ENCODE measurements at places on chromosomes 7 and 10.

- DNase-seq: no peak
Observed at GRCh38 chr7:155226261-155227003, 71.2 kb upstream of the INSIG1 start.

DNA sequence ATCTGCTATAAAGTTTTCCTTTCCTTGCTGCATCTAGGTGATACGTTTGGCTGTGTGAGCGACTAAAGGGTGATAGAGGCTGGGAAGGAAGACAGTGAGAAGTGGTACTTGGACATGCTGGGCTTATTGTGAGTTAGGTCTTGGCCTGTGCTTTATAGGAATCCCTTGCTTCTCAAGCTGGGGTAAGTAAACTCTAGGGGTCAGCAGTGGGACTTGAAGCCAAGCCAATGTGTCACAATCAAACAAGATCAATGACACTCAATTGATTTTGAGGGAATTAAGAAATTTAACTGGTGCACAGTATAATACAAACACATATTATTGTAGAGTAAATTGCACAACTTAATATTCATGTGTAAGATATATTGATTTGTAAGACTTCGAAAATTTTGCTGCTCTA, 155.8 kb upstream of the AOAH start:
- DNase-seq: no peak

- peak; percentile 9 for DNase-seq
Observed at GRCh38 chr10:11986593-11987216, 55.9 kb downstream of the UPF2 start.

DNA sequence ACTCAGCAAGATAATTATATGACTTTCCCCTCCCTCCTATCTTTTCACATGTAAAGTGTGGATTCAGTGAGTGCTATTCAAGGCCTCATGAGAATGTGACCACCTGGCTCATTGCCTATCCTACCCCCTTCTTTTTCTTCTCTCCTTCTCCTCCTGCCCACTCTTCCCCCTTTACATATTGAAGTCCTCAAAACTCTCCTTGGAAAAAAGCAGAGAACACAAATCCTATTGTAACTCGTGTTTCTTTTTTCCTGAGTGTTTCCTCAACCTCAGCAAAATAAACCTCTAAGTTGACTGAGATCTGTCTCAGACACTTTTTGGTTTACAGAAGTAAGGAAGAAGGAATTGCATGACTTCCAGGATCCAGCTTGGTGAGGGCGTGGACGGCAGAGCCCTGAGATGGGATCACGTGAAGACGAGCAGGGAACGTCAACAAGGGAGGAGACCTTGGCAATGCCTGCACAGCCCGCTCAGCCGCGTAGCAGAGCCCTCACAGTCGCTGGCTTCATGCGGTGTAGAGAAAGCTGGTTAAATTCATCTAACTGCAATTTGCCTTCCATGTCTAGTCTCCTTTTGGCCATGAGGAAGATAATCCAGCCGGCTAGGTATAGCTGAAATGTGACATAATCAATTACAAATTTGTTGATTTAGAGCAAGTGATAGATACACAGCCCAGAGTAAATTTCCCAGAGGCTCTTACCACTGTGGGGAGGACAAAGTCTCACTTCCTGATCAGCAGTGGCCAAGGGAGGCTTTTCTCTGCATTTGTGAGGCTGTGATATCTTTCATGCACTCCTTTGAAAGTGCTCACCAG, 75.7 kb downstream of the LYZL2 start:
- no peak for DNase-seq

GRCh38 chr10:117731121-117731791, 188.7 kb downstream of the EMX2 start:
- no peak for DNase-seq

DNA sequence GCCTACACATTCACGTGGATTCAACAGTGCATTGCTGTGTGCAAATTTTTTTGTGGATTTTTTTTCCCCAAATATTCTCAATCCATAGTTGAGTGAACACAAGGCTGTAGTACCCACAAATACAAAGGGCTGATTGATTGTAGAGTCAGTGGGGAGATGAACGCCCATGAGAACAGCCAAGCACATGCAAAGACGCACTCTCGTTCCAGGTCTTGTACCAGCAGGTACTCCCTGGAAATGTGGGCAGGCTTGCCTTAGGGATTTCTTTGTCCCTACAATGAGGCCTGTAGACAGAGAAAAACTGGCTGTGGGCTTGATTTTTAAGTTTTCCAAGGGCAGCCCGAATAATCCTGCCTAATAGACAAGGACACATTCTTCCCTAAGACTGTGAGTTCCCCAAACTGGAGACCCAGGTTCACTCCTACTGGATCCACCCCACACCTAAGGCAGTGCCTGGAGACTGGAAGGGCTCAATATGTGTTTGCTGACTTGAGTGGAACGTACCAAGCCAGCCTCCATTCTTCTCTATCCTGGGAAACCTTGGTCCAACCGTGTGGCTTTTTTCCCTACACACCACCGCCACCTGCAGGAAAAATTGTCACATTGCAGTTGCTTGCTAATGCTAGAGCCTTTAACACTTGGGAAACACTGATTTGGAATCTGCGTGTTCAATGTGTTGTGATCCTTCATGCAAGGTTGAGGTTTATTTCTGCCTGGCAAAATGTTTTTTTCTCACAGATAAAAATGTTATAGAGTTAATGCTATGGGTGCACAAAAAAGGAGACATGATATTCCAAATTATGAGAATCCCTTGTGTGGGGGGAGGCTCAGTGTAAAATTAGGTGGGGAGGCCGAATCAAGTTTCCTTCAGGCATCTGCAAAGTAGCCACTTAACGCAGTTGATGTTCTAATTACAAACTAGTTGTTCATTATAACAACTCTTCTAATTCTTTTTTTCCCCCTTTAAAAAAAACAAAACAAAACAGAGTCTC, 49.3 kb downstream of the PPP1R17 start:
- no peak for DNase-seq

DNA sequence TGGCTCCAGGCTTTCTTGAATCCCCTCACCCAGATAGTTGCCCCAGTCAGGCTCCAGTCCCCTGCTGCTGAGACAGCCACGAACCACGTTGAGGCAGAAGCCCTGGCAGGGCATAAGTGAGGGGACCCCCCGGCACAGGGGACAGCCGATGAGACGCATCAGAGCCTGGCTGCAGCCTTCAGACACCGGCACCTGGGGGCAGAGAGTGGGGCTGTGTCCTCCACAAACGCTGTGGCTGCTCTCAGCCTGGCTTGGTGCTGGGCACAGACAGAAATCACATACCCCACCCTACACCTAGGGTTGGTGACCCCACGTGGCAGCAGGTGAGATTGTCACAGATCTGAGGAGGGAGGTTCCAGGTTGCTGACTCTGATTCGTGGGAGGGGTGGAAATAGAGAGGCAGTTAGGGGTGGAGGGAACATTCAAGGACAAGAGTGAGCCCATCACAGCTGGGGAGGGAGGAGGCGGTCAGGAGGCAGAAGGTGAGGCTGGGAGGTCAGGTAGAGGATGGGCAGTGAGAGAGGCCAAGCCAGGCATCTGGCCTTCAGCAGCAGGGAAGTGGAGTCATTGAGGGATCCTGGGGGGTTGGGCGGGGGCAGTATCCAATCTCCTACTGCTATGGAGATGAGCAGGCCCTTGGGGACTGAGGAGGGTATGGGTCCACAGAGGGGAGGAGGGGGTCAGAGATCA, 3.2 kb downstream of the GPC2 start:
- no peak for DNase-seq

- DNase-seq: no peak
Observed at GRCh38 chr10:28365840-28366239, 63.0 kb upstream of the MPP7 start.

- DNase-seq: peak; percentile 11
Observed at GRCh38 chr10:47024399-47025252, 113.4 kb downstream of the PTPN20 start.

GRCh38 chr10:129546106-129546505, 79.1 kb downstream of the MGMT start:
- DNase-seq: no peak

DNA sequence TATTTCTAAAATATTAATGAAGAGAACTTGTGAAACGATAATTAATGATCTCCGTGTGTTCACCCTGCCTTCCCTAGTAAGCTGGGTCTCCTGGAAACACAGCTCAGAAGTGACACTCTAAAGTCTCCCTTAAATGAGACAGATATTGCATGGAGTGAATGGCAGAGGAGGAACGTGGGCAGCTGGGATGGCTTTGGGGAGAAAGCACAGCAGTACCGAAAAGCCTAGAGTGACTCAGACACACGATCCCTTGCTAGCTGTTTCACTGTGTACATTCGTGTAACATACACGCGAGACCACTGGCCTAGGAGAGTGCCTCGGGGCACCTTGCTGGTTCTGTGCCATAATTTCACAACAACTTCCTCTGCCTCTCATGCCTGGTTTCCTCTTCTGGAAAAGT, 199.9 kb upstream of the TCERG1L start:
- DNase-seq: no peak

DNA sequence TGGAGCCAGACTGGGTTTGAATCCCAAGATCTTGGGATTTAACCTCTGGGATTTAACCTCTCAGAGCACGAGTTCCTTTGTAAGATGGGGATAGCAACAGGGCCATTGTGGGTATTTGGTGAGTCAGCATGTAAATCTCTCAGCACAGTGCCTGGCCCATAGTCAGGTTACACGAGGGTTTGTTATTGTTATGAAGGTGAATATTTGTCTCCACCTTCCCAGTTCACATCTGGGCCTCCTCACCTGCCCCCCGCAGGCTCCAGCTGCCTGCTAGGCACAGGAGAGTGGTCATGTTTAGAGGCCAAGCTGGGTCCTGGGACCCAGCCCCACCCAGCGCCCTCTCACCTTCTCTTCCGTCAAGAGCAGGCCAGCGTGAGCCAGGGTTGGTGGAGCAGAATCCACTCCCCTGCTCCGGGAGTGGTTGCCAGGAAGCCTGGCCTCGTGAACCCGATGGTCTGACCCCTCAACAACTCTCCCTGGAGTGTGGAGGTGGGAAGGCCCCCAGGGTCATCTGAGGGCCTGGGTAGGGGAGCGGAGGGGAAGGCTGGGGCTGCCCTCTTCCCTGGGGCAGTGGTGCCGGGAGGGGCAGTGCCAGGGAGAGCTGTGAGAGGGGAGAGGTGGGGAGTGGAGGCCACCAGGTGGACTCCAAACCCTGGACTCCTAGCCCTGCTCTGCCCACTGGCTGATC, 26.0 kb downstream of the FAM241B start:
- no peak for DNase-seq

- DNase-seq: no peak
Observed at GRCh38 chr7:128030654-128031611, at the start of gene LRRC4. LRRC4 (minus strand) TSS chr7:128031437; CDS start chr7:128030640, 797 bp downstream.

DNA sequence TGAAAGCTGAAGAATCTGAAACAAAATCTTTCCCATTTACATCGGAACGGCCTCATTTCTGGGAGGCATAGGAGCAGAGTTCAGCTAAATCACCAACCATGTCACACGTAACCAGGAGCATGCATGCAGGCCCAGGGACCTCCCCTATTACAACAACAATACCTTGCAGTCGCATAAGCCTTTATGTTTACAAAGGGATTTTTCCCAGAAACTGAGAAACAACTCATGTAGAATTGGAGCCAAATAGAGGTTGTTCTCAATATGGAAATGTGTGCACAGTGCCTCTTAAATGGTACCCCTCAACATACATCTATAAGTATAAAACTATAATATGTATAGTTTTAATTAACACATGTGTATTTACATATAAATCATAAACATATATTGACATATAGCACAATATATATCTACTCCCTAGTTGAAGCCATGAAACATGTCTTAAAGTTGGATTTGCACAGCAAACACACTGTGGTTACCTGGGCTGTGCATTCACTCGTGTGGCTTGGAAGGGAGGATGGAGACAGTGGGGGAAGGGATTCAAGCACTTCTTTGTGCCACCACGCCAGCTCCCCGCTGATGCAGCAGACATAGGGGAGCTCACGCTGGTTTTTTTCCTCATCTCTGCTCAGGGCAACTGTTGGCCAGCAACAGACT, 35.0 kb upstream of the DGKI start:
- no peak for DNase-seq

DNA sequence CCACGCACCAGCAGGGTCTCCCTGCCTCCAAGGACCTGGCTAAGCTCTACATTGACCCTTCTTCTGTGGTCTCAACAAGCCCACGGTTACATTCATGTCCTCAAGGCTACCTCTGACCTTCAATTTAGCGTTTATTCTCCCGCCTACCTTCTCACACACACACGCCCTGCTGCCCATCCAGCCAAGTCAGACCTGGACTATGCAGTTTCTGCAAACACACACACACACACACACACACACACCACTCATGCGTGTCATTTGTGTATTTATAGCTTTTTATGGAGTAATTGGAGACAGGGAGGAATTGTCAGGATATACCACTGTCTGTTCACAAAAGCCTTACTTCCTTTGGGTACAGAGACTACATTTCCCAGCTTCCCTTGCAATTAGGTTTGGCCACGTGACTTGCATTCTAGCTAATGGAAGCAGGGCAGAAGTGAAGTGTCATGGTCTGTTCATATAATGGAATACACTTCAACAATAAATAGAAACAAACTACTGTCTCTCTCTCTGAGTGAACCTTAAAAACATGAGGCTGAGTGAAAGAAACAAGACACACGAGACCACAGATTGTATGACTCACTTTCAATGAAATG, 53.8 kb upstream of the CPXM2 start:
- DNase-seq: no peak

DNA sequence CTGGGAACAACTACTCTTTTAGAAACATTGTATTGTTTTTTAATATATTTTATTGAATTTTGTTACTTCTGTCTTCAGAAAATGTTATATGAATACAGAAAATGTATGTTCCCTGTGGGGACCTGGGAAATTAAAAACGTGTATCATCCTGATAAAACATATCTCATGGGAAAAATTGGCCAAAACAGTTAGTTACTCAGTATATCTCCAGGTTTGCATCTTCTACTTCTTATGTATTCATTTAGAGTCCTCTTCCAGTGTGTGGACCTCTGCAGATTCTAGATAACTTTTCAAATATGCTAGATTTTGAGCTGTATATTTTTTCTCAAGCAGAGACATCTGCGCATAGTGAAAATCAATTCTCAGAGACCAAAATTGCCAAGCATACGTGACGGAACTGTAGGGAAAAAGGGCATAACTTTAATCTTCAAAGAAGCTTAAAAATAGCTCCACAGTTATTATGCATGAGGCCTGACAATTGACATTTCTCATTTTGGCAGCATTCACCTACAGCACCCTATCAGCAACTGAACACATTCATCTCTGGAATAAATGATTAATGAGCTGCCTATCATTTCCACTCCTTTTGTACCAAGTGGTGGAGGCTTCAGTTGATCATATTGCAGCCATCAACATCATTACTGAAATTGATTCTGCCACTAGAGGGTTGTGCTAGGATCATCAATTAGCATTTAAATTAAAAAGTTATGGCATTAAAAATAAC, 26.4 kb upstream of the UMAD1 start:
- no peak for DNase-seq

GRCh38 chr10:30870896-30871295, 160.8 kb downstream of the ZNF438 start:
- no peak for DNase-seq

All from activated CD8-positive, alpha-beta memory T cell treated with anti-CD3 and anti-CD28 coated beads for 48 hours (primary cell).